NCI-H2081 treated with DMSO at 0.1 percent for 48 hours (cell line): ENCODE measurements at places on chromosomes 4 and X.

DNA sequence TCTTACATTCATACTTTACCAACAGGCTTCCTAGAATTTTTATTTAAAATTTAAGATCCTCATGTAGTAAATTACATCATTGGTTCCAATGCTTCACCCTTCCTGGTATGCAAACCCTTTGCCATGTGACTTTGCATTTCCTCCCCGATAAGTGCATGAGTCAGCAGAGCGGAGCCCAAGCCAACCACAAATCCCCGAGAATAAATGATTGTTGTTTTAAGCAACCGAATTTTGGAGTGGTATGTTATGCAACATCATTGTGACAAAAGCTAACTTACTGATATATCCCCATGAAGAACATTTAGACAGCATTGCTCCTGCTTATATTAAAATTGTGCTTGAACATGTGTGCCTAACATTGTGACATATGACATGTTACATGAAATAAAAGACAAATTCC lies 199.4 kb upstream of the DDX53 start:
- DNase-seq: no peak

- DNase-seq: no peak
Observed at GRCh38 chrX:24748196-24748595, 54.5 kb downstream of the POLA1 start.

DNA sequence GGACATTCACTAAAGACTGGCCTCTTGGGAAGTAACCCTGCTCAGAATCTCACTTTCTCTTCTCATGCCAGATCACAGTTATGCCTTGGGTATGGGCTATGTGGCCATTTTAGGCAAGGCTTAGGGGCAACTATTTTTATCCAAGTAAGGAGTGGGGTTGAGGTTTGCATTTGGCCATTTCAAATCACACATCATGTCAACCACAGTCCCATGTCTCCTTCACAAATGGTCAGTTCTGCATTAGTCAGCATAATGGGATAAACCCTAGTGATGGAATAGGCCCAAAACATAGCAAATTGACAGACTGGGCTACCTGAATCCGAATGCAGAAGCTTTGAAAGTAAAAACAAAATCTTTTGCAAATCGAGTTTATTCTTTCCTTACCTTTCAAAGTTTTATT lies 827 bp upstream of the RTL3 start:
- DNase-seq: no peak

DNA sequence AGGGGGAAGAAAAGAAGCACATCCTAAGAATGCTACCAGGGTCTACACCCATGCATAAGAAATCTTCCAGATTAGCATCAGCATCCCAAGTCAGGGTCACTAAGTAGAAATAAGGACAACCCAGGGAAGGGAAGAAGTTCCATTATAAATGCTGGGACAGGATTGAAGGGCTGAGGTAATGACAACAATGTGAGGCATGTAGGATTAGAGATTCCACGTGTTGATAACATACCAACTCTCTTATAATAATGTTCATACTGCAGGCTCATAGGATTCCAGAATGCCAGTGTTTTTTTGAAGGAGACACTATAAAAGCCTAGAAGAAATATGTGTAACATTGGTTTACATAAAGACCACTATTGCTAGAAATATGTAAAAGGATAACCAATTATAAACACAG lies 201.2 kb downstream of the MID1IP1 start:
- no peak for DNase-seq

DNA sequence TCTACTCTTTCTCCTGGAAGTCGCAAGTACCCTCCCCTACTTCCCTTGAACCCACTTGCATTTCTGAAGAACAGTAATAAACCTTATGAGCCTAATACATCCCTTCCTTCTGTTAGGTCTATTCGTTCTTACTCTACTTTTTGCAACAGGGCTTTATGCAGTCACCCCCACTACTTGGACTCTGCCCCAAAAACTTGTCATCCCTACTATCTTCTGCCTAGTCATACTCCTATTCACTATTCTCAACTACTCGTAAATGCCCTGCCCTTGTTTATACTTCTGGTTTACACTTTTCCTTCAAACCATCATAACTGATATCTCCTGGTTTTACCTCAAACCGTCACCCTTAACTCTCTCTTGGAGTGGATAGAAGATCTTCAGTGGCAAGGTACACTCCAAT lies 55.2 kb upstream of the SLIT2 start:
- no peak for DNase-seq

DNA sequence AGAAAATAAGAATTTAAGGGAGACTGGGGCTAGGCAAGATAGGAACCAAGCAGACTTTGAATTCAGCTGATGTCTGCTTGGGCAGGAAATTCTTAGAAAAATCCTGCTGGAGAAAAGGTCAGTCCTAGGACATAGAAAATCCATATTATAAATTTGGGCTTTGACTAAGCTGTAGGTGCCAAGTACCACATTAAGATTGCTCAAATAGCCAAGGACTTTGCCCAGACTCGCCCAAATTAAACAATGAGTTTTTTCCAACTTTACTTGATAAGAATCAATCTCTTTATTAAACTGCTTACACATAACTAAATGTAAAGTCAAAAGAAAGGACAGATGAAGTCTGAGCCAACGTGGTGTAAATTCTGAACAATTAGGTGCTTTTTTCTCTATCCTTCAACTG lies 95.4 kb downstream of the FUNDC1 start:
- no peak for DNase-seq

- no peak for DNase-seq
Observed at GRCh38 chr4:153488006-153488891, 22.1 kb downstream of the TMEM131L start.

DNA sequence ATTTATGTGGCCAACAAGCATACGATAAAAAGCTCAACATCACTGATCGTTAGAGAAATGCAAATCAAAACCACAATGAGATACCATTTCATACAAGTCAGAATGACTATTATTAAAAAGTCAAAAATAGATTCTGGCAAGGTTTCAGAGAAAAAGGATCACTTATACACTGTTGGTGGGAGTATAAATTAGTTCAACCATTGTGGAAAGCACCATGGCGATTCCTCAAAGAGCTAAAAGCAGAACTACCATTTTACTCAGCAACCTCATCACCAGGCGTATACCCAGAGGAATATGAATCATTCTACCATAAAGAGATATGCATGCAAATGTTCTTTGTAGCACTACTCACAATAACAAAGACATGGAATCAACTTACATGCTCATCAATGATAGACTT lies 478.7 kb upstream of the GALNTL6 start:
- no peak for DNase-seq
